ENCODE measurements at places on chromosomes 13 and 19.

DNA sequence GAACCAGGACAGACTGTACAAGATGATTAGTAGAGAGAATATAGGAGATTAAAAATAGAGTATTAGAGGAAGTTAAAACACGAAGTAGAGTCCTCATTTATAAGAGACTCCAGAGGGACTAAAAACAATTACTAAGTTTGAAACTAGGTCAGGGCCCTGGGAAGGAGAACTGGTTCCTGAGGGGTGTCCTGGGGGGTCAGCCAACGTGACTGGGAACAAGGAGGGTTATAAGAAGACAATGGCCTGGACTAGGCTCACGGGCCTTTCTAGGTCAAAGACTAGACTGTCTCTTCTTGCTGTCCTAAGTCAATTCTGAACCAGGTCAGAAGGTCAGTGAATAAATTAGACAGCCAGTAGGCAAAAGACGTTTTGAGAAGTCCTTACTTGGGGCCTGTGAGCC is 165.3 kb downstream of the IER2 start:
- DNase-seq: no peak

GRCh38 chr13:38697197-38697596 is 10.3 kb downstream of the FREM2 start:
- DNase-seq: no peak

- no peak for DNase-seq
These were observed 50.7 kb upstream of the USP29 start for GRCh38 chr19:57068921-57069697.

DNA sequence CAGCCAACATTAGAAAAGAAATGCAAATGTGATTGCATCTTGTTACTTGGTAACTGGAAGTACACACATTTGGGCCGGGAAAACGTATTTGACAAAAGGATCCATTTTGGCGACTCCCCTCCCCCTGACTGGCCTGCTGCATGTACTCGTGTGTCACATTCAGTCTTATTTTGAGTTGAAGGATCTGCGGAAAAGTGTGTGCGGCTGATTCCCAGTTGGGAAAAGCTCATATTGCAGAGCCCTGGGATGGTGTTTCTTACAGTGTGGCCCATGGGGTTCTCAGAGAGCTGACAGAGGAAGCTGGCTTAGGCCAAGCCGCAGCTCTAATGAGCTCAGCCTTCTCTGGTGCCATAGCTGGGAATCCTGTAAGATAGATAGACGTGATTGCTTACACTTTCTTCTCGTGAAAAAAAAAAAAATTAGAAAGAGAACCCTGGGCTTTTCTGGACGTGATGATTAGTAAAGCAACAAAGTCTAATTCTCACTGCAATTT is 170.3 kb upstream of the ARGLU1 start:
- no peak for DNase-seq

DNA sequence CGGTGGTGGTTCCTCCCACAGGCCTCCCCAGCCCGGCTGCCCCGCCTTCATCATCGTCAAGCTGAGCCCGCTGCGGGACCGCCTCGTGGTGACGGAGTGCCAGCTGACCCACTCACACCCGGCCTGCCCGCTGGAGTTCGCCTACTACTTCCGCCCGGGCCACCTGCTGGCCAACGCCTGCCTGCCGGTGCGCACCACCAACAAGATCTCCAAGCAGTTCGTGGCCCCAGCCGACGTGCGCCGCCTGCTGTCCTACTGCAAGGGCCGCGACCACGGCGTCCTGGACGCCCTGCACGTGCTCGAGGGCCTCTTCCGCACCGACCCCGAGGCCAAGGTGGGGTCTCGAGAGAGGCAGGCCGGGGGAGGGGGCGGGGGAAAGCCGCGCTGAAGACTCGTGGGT is 12.0 kb downstream of the ZSWIM9 start:
- no peak for DNase-seq

DNA sequence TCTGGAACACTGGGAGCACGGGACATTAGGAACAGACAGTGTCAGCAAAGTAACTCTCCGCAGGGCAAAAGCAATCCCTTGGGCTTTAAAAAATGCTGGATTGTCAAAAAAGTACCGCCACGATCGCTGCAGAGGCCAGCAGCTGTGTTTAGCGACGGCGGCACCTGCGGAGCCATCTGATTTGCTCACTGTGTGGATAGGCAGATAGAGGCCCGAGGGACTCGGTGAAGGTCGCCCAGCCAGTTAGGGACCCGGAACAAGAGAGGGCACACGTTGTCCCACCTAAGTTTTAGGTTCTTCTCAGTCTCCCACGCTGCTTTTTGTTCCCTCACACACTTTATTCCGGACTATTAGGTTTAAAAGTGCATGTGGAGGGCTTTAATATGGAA is 238.3 kb downstream of the TEX29 start:
- no peak for DNase-seq

- no peak for DNase-seq
These were observed 17.5 kb downstream of the C13orf42 start for GRCh38 chr13:51093574-51093973.

DNA sequence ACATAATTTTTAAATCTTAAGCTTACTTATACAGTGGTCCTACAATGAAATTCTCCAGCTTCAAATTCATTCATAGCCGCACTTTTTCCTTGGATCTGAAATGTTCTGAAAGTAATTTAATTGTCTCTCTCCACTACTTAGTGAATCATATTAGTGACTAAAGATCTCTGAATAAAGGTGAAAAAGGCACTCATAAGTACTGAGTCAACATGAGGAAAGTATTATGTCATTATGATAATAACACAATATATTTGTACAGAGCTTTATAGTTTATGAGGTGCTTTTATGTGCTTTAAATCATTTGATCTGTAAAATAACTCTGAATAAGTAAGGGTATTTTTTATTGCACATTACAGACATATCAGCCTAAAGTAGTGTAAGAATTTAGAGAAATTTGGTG is 628.2 kb upstream of the SLITRK5 start:
- no peak for DNase-seq

GRCh38 chr13:51977625-51978024 is 33.6 kb downstream of the ATP7B start:
- DNase-seq: no peak

DNA sequence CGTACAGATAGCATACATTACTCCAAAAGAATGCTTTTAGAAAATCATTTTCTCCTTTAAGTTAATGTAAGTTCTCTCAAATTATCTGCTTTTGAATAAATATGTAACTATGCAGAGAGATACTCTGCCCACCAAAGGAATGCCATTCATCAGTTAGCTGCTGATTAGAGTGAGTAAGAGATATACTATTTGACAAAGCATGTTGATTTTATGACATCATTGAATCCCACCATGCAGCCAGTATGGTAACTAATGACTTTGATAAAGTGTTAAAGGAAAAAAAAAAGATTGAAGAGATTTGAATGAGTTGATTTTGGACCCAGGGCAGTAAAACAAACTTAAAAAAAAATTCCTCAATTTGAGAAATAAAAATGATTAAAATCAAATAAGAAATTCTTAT is 521.5 kb downstream of the SLITRK6 start:
- DNase-seq: no peak

DNA sequence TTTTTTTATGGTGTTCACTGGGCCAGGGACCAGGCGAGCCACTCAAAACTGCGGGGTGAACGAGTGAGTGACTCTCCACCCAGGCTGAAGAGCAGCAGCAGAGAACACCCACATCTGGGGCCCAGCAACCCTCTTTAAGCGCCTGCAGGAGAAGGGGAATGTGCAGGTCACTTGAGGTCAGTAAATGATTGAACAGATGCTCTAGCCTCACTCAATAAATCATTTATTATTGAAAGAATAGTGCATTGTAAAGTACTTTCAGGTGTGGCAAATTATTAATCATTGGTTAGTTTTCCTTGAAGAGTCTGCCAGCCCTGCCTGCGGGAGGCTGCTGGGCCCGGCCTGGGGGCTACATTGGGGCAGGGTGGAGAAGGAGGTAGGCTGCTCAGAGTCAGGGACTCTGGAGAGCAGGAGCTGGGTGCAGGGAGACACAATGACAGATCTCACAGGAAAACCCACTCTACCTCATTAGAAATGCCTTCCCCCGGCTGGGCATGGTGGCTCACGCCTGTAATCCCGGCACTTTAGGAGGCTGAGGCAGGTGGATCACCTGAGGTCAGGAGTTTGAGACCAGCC is 42.5 kb downstream of the ABCC4 start:
- DNase-seq: no peak

- DNase-seq: no peak
These were observed 7.5 kb upstream of the ARRDC2 start for GRCh38 chr19:18000480-18000914.

DNA sequence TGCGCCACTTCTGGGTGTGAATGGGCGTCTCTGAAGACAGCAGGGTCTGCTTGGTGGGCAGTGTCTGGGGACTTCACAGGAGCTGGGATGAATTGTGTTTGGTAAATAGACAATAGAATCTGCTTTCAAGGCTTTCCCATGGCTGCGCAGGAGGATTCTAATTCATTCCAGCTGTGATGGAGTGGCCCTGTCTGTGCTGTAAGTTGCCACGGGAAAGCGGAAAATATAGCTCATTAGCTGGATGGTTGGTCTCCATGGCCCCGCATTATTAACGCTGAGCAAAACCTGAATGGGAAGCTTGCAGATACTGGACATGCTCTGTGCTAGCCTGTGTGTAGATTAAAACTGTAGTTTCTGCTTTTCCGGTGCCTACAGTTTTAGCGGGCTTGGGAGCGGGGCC is 15.6 kb upstream of the C1QTNF9 start:
- no peak for DNase-seq

DNA sequence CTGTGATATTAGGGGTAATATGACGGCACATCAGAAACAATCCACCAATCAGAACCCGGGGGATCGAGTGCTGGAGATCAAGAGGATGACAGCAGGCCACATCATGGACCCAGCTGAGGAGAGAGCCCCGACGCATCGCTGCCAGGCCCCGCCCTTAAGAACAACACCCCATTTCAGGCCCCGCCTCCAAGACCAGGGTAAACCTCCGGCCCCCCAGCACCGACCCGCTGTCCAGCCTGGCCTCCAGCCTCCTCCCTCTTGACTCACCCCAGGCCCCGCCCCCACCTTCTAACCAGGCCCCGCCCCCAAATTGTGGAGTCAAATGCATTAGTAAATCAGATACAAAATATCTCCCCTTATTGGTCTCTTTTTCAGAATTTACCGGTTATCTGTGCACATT is 4.7 kb upstream of the ZNF611 start:
- no peak for DNase-seq

DNA sequence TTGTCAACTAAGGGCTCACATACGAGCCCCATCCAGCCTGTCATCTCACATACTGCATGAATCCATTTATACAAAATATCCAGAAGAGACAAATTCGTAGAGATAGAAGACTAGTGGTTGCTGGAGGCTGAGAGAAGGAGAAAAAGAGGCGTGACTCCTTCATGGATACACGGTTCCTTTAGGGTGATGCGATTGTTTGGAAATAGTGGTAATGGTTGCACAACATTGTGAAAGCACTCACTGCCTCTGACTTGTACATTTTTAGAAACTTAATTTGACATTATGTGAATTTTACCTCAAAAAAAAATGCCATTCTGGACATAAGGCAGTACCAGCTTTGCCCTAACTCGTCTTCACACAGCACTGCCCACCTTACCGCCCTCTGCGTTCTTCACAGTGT is 27.3 kb downstream of the IGFL1 start:
- DNase-seq: no peak

DNA sequence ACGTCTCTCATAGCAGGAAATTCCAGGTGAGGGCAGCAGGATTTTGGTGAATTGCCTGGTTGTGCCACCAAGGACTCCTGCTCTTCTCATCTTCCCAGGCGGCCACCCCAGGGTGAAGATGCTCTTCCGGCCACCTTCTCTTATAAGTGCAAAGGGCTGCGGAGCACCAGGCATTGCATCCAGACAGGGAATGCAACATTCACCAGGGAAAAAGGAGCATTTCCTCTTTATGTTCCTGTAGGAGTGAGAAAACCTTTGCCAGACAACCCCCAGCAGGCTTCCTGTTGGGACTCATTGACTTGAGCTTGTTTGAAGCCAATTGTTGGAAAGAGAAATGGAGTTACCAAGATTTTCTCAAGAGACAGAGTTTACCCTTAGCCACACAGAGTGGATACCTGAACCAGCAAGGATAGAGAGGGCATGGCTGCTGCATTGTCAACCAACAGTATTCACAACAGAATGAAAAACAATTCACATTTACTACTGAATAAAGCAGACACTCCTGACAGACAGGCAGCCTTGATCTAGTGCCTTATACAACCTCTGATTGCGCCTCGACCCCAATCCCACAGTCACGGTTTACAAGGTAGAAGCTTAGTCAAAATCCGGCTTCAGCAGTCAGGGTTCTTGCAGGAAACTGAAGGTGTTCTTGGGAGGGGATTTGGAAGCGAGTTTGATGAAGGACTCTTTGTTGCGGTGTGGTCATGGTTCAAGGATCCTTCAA is 1.8 kb upstream of the ATP11A start:
- DNase-seq: no peak

DNA sequence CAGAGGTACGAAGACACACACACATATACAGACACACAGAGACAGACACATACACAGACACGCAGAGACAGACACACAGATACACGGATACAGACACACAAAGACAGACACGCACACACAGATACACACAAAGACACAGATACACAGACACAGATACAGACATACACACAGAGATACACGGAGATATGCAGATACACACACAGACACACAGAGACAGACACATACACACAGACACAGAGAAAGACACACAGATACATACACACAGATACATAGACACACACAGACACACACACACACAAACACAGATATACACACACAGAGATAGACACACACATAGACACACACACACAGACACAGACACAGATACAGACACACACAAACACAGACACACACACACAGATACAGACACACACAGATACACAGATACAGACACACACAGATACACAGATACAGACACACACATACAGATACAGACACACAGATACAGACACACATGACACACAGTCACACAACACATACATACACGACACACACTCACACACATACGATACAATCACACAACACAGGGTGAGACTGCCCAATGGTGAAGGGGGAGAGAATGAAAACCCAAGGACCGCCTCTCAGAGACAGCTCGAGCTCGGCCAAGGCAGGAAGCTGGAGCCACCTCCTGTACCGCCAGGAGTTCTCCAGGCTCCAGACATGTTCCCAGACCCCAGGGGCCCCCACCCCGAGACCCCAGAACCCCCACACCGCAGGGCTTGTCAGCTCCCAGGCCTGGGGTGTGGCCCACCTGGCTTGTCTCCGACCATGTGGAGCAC is 8.8 kb upstream of the CCER2 start:
- DNase-seq: peak; percentile 44

GRCh38 chr19:43779147-43779819 is 1.5 kb downstream of the KCNN4 start:
- no peak for DNase-seq
